ENCODE measurements at places on chromosomes 2 and 18.

DNA sequence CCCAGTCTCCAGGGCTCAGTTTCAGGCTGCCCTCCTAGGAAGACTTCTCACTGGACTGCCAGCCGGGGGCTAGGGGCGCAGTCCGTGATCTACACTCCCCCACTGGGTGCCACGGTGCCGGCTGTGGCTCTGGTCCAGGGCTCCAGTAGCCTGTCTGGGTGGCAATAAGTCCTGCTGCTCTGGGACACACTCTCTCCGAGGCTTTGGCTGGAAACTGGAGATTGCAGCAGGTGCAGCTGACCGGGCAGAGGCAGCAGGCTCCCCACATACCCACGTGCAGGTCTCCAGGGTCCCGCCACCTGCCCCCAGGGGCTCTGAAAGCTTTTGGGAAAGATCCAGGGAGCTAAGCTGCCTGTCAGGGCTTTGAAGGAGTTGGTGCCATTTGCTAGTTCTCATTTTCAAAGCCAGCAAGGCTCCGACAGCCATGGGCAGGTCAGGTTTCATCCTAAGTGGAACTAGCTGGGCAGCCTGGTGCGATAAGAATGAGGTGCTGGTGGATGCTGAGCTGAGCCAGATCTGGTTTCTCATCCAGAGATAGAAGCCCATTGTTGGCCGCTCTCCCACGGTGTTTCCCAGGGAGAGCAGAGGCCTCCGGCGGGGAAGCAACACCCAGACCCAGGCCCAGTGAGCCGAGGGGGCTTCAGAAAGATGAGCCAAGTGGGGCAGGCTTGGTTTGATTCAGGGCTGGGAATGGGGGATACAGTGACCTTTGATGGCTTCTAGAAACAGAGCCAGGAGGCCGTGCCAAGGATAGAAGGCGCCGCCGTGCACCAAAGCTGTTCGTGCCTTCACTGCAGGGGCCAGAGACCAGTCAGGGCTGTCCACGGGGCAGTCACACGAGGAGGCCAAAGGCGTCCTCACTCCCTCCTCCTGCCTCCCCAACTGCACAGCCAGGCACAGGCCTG, 141.7 kb upstream of the GPC1 start:
- DNase-seq = no peak

DNA sequence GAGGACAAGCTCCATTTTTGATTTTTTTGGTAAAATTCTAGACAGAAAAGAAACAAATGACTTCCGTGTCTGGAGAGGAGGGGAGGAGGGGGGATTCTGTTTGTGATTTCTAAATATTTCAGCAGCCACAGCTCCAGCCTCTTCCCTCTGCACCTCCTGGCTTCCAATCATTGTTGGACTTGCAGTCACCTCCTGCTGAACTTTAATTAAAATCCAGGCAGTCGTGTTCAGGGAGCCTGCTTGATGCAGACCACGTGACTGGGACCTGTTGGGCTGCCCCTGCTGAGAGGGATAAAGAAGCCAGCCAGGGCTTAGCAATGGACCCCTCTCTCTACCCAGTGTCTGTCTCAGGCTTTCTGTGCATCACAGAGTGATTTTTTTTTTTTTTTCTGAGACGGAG, 115.1 kb downstream of the SH3BP4 start:
- no peak for DNase-seq

- DNase-seq = no peak
Observed at GRCh38 chr2:196213252-196213980, 42.0 kb upstream of the STK17B start.

DNA sequence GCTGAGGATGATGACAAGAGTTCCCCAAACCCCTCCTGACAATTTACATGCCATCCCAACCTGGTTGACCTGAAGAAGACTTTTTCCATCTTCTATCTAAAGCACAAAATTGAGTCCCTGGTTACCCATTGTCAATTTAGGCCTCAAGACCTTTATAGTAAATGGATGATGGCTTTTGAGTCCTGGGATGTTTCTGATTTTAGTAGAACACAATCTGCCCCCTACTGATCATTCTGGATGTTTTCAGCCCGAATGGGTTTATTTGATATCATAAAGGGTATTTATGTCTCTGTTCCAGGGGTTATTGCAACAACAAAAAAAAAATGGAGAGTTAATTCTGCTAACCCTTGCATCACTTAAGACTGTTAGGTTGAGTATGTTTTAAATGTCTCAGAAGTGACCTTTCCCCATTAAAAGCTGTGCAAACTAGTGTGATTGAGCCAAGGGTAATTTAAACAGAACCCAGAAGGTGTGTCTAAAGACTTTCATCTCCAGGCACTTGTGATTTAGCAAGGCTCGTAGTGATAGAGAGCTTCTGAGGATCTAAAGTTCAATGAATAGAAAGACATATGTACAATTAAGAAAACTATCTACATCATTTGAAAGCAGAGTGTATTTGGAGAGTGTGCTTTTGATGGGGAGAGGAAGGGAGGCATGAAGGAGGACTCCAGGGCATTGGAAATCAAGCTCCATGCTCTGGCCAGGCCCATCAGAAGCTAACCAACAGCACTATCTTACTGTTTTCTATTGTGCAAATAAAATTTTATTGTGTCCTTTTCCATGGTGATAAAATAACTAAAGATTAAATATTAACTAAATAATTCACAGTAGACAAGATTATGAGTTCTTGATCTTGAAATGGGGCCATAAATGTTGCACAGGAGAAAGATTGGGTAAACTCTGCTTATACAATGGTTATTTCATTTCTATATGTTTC, 96.6 kb upstream of the NOSTRIN start:
- DNase-seq = peak; percentile 2

GRCh38 chr2:28764909-28765711, 13.5 kb downstream of the PPP1CB start:
- no peak for DNase-seq

GRCh38 chr2:10556271-10557140, 108.4 kb upstream of the ODC1 start:
- DNase-seq = no peak

- DNase-seq = no peak
Observed at GRCh38 chr2:25374827-25375226, 33.1 kb upstream of the DNMT3A start.

DNA sequence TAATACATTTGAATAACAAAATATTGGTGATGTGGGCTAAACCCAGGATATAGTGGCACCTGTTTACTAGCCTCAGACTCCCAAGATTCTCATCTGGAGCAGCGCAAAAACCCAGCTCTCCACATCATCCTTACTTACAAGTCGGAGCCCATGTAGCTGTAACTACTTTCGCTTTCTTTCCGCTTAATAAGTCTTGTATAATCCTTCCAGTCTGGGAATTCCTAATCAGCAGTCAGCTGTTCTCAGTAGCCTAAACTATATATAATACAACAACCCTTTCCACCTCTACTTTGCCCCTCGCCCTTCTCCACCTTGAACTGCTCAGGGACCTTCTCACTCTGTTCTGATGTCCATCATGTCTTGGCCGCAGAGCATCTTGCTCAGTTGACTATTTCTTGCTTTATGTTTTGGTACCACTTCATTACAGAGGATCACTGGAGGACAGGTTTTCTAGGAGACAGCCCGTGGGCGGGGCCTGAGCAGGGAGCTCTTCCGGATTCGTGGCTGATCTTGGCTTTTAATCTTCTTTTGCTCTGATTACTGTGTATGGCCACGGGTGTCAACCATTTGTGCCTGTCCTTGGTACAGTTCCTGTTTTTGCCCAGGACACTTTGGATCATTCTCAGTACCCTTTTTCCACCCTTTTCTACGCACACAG, 119.9 kb upstream of the SERTAD2 start:
- no peak for DNase-seq

DNA sequence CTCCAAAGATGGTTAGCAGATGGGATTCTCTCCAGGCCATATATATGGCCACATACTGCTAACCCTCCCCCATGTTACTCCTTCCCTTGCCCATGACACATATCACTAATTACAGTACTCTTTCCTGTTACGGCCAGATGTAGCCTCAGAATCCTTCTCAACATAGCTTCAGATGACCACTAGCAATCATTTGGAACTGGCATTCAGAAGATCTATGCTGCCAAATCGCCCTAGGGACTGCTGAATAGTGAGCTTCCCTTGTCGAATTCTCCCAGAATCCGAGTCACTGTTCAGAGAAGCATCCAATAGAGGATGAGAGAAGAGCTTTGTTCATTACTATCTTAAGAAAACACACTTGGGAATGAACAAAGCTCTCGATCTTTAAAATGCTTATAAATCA, 121.2 kb upstream of the TANK start:
- no peak for DNase-seq

DNA sequence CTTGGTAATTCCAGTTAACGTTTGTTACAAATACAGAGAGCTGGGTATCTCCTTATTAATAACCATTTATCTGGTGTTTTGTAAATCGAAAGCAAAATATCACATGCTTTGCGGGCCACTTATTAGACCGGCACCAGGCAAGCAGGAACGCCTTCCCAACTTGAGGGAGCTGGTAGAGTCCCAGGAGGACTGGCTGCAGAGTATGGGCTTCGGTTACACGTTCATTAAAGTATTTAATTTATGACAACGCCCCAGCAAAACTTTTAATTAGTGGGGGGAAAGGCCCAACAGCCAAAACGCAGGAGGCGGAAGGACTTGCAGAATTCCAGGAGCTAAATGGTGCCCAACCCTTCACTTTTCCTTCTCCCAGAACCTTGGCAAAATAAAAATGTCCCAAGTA, 3.7 kb downstream of the SMAD7 start:
- DNase-seq = no peak

DNA sequence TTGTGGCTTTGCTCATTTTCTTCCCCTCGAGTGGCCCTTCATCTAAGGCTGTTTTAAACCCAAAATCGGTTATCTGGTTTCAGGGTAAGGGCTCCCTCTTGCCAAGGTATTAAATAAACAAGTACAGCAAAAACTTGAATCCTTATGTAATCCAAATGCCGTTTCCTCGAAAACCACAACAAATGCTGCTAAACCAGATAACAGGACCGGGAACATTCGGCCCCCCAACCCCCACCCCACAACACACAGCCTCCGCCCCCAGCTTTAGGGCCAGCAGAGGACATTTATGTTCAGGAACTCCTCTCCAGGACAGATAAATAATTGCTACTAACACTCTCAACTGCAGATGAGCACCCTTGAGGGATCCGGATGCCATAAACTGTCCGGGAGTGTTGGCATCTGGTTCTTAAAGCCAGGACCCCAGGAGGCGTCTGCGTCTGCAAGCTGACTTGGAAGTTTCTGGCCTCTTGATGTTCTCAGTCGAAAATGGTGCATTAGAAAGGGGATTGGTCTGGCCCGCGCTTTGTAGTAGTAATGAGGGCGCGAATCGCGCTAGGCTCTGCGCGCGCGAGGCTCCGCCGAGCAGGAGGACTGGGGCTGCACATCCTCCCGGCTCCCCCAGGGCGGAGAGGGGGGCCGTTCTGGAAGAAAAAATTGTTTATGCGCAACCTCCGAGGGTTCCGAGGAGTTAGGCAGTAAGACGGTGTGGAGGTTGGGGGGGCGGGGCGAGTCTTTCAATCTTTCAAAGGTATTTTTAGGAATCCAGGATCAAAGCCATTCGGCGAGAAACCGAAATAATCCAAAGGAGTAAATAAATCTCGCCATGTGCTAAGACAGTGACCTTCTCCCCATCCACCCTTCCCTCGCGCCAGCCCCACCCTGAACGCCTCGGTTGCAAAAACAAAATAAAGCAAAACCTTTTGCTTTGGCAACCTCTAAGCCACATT, 3.9 kb upstream of the ID2 start:
- DNase-seq = no peak

DNA sequence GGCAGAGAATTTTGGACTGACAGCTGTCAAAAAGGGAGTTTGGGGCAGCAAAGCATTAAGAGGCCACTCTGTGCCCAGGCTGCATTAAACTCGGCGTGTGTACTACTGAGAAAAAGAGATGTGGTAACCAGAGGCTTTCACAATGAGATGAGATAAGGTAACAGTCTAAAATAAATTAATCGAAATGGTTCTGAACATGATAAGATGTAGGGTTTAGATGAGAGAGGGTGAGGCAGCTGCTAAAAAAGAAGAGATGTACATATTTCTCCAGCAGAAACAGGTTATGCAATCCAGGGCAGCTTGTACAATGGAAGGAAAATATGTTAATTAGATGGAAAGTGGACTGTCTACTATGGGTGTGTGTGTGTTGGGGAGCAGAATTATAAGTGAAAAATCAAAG, 39.2 kb upstream of the ACTR3 start:
- DNase-seq = no peak

DNA sequence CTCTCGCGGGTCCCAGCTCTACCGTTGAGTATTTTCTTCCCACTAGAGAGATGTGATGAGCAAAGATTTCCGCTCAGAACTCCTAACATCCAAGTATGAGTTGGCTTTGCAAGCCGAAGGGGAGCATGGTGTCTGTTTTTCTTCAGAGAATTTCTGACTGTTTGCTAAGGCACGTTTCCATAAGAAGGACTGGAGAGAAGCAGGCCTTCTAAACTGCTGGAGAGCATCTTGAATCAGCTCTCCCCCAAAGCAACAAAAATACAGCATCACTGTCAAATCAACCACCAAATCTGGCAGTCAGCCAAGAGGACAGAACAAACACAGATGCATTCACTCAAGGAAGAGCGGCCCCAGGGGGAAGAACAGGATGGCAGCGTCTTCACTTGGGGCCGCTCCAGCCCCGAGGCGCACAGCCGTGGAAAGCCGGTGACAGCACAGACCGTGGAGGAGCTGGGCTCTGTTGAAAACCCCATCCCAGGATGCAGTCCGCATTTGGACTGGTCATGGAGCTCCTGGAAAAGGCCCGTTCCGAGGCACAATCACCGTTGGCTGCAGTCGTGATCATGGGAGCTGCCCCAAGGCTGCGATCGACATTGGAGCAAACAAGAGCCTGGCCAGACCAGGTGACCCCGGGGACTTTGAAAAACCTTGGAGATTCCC, 101.4 kb downstream of the NFATC1 start:
- DNase-seq = no peak

DNA sequence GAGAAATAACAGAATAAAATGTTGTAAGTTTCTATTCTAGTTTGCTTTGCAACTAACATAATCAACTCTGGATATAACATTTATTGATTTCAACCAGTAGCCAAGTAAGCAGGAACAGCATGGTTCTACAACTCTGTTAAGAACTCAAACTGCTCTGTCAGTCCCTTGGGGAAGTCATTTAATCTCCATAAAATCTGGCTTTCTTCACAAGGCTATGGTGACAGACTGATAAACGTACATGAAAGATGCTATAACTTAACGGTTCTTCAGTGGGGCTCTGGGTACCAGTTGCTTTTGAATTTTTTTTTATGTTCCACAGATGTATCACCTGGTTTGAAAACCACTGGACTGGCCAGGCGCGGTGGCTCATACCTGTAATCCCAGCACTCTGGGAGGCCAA, 10.3 kb downstream of the PSME4 start:
- no peak for DNase-seq

GRCh38 chr2:158928965-158929364, 39.5 kb upstream of the TANC1 start:
- DNase-seq = no peak

Measured in CD4-positive, alpha-beta T cell treated with Interleukin-6 at 100 ng/mL for 8 hours (primary cell).